Peyer's patch (tissue), 4 donors: ENCODE measurements at places on chromosomes 5 and 9. TPM values are rescaled to one million over a fixed set of nuclear protein-coding genes. Genes with fewer than 3 reads are reported as not detected.
A peak's percentile ranks its signal among the peaks of the same experiment; 100 is the strongest.

The TLX3 gene
- total RNA-seq = not detected

- DNase-seq = no peak
Observed at GRCh38 chr9:18888290-18888689, 144.7 kb downstream of the SAXO1 start.

The ZNF354C gene
- total RNA-seq = 5.8 TPM

DNA sequence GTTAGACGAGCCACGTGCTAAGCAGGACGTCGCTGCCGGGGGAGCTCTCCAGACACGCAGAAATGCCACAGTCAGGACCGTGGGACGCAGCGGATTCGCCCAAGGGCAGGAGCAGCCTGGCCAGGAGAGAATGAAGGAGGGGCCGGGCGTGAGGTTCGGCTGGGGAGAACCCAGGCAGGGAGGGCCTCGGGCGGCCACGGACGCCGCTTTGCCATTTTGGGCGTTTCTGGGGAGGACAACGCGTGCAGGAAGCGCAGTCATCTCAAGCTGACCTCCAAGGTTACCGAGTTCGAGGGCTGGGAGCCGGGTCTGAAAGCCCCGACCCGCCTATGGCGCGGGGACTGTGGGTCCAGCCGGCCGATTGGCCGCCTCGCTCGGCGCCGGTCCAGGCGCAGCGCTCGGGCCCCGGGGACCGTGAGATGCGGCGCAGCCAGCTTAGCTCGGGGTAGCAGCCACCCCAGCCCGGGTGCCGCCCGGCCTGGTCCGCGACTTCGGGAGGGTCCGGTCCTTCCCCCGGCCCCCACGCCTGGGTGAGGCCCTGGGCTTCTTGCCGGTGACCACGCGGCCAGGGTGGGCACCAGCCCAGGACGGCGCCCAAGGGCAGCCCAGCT lies 760 bp upstream of the MAN1B1 start:
- peak; percentile 42 for DNase-seq

The CDKN2A gene
- 37.1 TPM for total RNA-seq

The PCDHA12 gene
- 0.83 TPM for total RNA-seq

GRCh38 chr5:37888476-37888875 lies 48.6 kb upstream of the GDNF start:
- DNase-seq = no peak

The STOM gene
- 41.3 TPM for total RNA-seq

- no peak for DNase-seq
Observed at GRCh38 chr5:91386120-91386519, 3.0 kb upstream of the ARRDC3 start.

DNA sequence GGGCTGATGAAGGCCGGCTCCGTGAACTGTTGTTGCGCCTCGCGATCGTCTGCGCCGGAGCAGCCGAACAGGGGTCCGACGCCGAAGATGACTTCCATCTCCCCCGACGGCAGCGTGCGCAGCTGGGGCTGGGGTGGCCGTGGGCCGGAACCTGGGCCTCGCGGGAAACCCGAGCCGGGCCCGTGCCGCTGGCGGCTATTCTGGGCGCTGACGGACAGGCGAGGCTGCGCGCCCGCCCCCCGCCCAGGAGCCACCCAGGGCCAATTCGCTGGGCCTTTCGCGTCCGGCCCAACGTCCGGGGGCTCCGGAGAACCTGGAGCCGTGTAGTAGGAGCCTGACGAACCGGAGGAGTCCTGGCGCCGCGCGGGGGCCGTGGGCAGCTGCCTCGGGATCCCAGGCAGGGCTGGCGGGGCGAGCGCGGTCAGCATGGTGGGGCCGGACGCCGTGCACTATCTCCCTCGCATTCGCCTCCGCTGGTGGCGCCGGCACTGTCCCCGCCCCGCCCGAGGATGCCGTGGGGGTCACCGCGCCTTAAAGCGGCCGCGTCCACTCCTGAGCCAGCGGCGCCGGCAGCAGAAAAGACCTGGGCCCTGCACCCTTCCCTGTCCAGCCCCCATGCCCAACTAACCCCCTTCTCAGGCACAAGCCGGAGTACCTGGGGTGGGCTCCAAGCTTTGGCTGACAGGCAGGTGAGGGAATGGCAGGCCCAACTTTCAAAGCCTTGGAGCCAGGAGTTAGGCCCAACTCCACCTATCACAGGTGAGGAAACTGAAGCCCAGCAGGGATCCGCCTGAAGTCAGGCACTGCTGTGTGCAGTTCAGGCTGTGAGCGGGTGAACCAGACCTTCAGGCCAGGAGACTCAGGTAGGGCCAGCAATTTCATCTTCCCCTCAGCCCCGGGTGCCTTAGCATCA lies at the start of gene PROB1:
PROB1 (minus strand) TSS at position 451 of the 913 bp plus-strand sequence; CDS start at position 428, 23 bp downstream.
- no peak for DNase-seq

DNA sequence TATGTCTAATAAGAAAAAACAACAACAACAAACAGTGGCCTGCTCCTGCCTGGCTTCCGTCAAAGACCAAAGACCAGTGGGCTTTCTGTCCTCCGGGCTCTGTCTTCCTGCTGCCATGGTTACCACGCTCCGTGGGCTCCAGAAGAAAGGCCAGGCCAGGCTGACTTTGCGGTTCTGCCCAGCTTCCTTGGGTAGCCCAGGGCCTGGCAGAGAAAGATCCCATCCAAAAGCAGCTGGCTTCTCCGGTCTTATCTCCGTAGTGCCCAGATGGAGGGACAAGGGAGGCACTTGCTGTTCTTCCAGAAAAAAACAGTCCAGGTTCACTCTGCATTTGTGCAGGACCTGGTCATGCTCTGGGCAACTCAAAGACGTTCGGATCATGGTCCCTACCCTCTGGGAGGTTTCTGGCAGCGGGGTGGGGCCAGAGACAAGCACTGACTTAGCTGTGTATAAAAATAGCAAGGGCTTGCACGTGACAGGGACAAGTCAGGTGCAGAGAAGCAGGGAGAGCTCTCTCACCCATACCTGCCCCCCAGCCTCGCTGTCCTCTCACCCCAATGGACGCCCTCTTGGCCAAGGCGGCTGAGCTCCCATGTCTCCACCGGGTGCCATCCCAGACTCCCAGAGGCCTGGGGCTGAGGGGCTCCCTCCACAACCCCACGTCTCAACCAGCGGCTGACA lies 212.2 kb downstream of the C9orf50 start:
- DNase-seq = no peak

DNA sequence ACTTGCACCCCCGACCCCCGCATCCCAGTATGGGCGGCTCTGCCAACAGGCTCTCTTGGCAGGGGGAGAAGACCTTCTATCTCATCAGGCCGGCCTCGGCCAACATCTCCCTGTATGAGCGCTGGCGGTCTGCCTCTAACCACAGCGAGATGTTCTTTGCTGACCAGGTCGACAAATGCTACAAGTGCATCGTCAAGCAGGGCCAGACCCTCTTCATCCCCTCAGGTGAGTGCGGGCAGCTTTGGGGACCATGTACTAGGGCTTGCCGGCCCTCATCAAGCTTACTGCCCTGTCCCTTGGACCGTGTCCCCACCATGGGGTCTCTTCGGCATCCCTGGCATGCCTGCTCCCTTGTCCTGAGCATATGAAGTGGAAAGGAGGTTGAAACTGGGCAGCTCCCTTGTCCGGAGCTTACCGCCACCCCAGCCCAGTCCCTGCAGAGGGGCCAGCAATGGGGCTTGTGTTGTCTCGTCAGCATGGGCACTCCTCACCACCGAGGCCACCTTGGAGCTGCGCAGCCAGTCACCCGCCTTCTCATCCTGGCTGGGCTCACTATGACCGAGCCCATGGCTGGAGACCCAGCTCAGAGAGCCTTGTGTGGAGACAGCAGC lies 78.1 kb downstream of the PHF2 start:
- no peak for DNase-seq

The SAXO1 gene
- not detected for total RNA-seq

DNA sequence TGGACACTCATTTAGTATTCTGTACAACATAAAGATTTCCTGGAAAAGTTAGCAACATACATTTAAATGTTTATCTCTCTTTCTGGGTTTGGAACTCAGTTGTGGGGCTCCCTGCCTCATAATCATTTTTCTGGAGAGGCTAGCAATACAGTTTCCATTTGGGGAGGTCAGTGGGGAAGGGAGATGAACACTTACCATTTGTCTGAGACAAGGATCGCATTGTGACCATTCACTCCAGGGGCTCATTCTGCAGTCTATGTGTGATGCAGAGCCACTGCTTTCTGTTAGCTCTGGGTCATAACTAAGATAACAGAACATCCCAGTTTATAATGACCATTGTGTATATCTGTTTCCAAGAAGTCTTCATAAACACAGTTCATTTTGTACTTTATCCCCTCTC lies 22.4 kb downstream of the C9 start:
- DNase-seq = no peak

The SLC6A19 gene
- 531 TPM for total RNA-seq

- no peak for DNase-seq
Observed at GRCh38 chr5:78690253-78690972, 41.8 kb upstream of the LHFPL2 start.

The ASPN gene
- total RNA-seq = 4.1 TPM

The RNF183 gene
- total RNA-seq = not detected
